ENCODE measurements at places on chromosomes 5 and 9. TPM values are rescaled to one million over a fixed set of nuclear protein-coding genes. Genes with fewer than 3 reads are reported as not detected.

GRCh38 chr5:114377946-114378345, 16.1 kb downstream of the KCNN2 start:
- no peak for DNase-seq

GRCh38 chr9:7452378-7452777, 347.2 kb downstream of the DMAC1 start:
- DNase-seq, result no peak

DNA sequence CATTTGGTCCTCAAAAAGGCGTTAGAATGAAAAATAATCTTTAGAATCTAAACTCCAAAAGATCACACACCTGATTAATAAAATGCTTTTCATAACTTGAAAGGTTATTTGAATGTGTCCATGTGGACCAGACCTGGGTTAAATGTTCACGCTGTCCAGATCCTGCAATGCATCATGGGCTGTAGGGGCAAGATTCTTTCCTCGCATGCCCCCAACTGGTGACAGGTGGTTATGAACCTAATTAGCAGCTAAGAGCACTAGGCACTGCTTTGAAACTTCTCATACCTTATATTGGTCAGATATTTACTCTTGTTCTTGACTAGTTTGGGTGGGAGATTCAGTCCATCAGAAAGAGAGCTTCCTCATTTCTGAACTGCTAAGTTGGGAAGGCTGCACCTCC, 19.3 kb upstream of the PIP5K1B start:
- DNase-seq, result no peak

- DNase-seq, result peak; percentile 29
Measured at GRCh38 chr5:175728885-175729828, 71.3 kb downstream of the HRH2 start.

GRCh38 chr5:3740546-3741373, 145.1 kb downstream of the IRX1 start:
- DNase-seq, result no peak

GRCh38 chr9:134894136-134894860, 13.7 kb downstream of the FCN2 start:
- no peak for DNase-seq

- no peak for DNase-seq
Measured at GRCh38 chr5:170284231-170284630, 13.3 kb downstream of the LCP2 start.

DNA sequence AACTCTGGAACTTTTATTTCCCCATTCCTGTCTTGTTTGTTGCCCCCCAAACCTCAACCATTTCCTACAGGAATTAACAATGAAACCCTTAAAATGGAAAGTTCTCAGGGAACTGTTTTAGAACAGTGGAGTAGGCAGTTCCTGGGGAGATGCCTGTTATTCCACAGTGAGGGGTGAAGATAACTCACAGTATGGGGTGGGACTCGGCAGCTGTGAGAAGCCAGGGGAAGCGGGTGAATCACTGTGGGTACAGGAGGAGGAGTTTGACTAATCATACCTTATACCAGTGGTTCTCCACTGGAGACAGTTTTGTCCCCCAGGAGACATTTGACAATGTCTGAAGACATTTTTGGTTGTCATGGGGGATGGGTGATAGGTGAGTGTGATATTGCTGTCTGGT, 36.9 kb upstream of the GLRA1 start:
- DNase-seq, result no peak

- no peak for DNase-seq
Measured at GRCh38 chr9:123390337-123391135, 34.5 kb downstream of the CRB2 start.

- DNase-seq, result no peak
Measured at GRCh38 chr5:54774281-54775170, 210.9 kb downstream of the ESM1 start.

- no peak for DNase-seq
Measured at GRCh38 chr9:34896112-34896511, 62.0 kb upstream of the PHF24 start.

GRCh38 chr5:166367391-166367790, 1924.1 kb upstream of the WWC1 start:
- DNase-seq, result no peak

- DNase-seq, result no peak
Measured at GRCh38 chr5:83718936-83719495, 1.6 kb downstream of the HAPLN1 start.

GRCh38 chr5:127028822-127029457, 1.4 kb downstream of the MARCHF3 start:
- no peak for DNase-seq

The ZBTB26 gene
- total RNA-seq, result 15.4 TPM

The PCDHB15 gene
- 8.3 TPM for total RNA-seq

The SGCD gene
- 5.9 TPM for total RNA-seq

The TRPM6 gene
- 0.20 TPM for total RNA-seq

The MCC gene
- 18.9 TPM for total RNA-seq

The TRMT10B gene
- 12.1 TPM for total RNA-seq

The RANBP3L gene
- not detected for total RNA-seq

The ANGPTL2 gene
- total RNA-seq, result 5.3 TPM
